ENCODE measurements at places on chromosomes 7 and 10.

GRCh38 chr7:12440229-12440628 lies 36.6 kb upstream of the VWDE start:
- no peak for DNase-seq

GRCh38 chr10:15245530-15245929 lies 77.0 kb upstream of the NMT2 start:
- no peak for DNase-seq

DNA sequence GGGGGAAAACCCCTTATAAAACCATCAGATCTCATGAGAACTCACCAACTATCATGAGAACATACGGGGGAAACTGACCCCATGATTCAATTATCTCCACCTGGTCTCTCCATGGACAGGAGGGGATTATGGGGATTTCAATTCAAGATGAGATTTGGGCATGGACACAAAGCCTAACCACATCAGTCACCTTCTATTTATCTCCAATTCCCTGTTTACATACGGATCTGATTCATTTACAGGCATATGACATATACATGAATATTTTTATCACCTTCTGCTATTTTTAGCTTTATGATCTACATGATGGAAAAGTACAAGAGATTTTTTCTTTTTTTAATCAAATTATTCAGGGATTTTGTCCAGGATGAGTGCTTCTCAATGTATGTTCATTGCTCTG lies 944.5 kb downstream of the REEP3 start:
- no peak for DNase-seq

DNA sequence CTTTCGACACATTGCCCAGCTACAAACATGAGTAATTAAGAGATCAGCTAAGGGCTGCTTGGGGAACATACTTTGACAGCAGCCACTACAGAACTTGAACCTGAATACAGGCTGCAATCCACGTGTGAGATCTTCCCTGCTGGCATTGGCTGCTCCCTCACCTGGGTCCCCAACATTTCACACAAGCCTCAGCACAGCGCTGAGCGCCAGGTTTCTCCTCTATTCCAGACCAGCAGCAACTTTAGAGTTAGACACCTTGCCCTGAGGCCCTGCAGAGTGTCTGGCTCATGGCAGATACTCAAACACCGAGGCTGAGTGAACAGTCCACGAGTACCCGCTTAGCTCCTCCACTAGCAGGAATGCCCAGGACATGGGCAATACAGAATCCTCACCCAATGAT lies 1.3 kb upstream of the WIPF3 start:
- DNase-seq, result no peak

GRCh38 chr10:17001961-17002749 lies 127.5 kb downstream of the CUBN start:
- peak; percentile 33 for DNase-seq

DNA sequence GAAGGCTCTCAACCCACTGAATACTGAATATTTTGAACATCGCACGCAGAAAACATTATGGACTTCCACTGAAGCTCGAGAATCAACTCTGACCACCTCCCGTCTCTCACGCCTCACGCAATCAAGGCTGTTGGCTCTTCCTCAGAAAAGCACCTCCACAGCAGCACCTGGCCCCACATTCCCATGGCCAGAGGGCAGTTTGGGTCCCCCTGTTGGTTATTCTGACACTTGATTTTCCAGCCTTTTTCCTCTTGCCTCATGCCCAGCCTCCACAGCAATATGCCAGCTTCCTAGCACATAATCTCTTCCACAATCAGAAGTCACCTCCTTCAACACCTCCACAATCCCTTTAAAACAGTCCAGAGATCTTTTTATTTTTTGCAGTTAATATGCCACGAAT lies 55.9 kb downstream of the SVOPL start:
- no peak for DNase-seq

Measured in transverse colon (tissue), 4 donors.